Fibroblast of upper back skin (primary cell): ENCODE measurements at places on chromosomes 11 and 22.

DNA sequence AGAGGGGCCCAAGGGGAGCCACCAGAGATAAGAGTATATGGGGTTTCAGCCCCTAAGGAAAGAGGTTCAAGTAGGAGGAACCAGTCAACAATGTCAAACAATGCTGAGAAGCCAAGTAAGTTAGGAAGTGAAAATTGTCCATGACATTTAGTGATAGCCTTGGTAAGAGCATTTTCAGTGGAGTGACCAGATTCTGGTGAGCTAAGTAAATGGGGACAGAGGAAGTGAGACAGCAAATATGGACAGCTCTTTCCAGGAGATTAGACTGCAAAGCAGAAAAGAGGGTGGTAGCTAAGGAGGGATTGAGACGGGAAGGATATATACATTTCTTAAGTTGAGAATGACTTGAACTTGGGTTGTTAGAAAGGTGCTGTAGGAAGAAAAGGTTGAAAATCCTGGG lies 22.9 kb downstream of the POLD3 start:
- no peak for DNase-seq

DNA sequence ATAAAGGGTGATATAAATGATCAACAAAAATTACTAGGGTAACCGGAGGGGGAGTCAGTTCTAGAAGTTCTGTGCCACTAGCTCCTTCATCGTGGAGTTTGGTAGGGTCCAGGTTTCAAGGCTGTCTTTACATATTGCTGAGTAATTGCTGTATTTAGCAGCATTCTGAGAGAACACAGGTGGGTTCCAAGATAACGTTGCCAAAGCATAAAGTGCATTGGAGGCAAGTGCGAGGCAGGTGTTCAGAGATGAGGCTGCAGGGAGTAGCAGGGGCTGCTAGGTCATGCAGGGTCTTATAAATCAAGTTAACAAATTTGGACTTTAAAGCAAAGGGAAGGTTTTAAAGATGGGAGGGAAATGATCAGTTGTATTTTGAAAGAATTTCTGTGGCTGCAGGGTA lies 17.8 kb downstream of the SGSM3 start:
- DNase-seq: no peak

DNA sequence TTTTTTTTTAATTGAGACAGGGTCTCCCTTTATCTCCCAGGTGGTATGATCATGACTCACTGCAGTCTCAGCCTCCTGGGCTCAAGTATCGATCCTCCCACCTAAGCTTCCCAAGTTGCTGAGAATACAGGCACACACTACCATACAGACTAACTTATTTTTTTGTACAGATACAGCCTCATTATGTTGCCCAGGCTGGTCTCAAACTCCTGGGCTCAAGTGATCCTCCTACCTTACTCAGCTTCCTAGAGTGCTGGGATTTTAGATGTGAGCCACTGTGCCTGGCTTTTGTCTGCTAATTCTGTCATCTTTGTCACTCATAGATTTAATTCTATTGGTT lies 43.5 kb downstream of the CBL start:
- DNase-seq: no peak

- no peak for DNase-seq
Observed at GRCh38 chr22:46237453-46238124, 12.5 kb downstream of the CDPF1 start.

- no peak for DNase-seq
Observed at GRCh38 chr11:124225471-124225870, 15.4 kb upstream of the OR8G1 start.

DNA sequence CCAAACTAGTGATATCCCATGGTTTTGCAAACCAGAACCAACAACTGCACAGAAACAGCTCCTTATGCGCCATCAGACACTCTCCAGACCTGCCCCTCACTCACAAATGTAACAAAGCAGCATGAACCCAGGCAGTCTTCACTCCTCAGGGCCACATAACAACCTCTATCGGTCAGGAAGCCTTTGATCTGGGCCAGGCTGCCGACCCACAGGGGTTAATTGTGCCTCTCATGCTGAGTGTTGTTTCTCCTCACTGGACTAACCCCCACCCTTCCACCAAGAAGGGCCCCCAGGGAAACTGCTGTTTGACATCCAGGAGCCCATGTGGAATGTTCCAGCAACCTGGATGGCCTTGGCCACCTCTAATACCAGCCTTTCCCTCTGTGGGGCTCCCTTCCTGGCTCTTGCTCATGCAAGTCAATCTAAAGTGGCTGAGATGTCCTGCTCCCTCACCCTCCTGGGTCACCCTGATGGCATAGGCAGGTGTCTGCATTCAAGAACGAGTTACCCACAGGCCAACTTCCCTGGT lies 7.9 kb upstream of the RGL4 start:
- no peak for DNase-seq

DNA sequence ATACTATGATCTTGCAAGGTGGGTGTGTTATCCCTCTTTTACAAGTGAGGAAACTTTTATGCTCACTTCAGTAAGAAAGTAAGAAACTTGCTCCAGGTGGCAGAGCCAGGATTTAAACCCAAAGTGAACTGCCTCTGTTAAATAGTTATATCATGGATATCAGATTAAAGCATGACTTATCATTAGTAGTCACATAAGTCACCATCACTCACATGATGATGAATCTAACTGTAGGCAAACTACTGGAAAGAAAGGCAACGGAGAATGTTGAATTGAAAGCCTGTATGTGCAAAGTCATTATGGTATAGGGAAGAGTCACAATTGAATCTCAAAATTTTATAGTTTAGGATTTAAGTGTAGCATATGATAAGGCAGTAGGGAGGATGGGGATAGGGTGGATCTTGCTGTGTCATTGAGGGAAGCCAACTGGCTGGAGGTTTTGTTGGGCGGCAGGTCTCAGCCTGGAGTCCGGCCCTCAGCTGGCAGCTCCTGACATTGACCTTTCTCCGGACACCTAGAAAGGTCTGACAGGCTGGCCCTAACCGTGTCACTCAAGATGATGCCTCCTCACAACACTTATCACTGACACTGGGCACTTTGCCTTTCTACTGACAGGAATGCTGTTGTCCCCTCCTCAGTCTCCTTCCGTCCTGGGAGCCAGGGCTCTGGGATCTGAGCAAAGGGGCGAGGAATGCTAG lies 98.3 kb downstream of the EMSY start:
- no peak for DNase-seq
